B cell (primary cell): ENCODE measurements at places on chromosomes 3 and 15.
A peak's percentile ranks its signal among the peaks of the same experiment; 100 is the strongest.

DNA sequence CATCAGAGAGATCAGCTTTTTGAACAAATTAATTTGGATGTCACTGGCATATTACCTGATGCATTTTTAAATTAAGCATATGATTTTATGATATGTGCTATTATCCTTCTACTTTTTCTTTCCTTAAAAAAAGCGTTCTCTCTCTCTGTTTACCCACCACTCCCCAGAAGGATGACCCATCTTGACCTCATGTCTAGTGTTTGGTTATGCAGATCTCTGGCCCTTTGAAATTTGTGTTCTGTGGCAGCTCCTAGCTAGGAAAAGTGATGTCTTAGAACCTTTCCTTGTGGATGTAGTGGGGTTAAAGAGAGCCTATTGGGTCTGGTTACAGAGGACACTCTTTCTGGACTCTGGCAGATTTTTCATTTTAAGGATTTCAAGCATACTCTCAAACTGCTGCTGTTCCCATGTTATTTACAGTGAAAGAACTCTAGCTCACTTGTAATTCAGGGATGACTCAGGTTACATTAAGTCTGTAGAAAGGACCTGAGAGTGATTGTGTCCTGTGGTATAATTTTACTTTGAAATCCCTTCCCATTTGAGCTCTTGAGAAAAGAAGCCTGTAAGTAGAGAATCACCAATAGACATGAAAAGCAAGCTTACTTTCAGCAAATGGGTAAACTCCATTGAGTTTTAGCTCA lies 23.8 kb downstream of the ARHGEF26 start:
- no peak for DNase-seq

- DNase-seq = no peak
Measured at GRCh38 chr3:9468460-9468859, 71.0 kb downstream of the SETD5 start.

DNA sequence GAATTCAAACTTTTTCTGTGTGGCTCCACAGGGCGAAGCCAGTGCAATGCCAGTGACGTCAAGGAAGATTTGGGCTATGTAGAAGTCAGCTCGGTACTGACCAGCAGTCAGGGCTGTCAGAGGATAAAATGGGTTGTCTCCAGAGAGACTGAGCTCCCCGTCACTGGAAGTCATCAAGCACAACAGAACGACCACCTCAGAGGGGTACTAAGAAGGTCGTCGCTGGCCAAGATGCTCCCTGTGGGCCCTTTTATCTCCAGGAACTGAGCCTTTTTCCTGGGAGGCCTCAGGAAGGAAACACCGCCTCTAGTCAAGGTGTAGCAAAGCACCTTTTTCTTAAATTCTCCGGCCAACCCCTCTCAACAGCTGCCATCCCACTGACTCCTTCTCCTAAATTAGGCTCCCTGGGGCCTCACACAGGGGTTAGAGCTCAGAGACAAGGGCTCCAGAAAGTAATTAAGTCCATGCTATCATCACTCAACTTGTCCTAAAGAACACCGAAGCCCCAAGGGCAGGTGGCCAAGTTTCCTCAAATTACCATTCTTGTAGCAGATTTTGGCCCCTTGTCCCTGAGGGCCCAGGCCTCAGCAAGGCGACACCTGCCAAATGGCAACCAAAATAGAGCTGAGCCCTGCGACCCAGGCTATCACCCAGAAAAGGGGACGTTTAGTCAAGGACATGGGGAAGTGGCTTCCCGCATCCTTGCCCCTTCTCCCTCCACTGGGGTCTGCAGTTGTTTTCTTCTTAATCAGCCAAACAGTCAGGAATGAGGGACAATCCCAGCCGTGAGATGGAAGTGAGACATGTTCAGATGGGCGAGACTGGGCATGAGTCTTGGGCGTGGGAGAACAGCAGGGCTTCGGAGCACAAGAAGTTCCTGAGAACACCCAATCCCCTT lies 48.0 kb downstream of the SSUH2 start:
- DNase-seq = no peak

DNA sequence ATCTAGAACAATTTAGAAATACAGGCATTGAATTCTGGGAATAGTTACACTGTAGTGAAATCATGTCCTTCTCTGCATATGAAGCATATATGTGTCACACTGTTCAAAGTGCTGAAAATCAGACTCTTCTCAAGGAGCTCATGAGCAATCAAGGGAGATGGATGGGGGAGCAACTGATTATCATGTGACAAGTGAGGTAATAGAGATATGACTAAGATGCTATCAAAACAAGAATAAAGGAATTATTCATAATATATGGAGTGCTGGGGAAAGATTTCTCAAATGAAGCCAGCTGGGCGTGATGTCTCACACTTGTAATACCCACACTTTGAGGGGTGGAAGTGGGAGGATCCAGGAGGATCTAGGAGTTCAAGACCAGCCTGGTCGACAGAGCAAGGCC lies 74.9 kb upstream of the CHRNB4 start:
- DNase-seq = no peak

GRCh38 chr3:184596886-184597575 lies 35.4 kb downstream of the EPHB3 start:
- DNase-seq = no peak

- DNase-seq = peak; percentile 82
Measured at GRCh38 chr3:44439499-44440295, 37.8 kb downstream of the ZNF445 start.

GRCh38 chr3:55988905-55989304 lies 479.4 kb downstream of the ERC2 start:
- DNase-seq = no peak

GRCh38 chr15:42012241-42012640 lies 8.6 kb downstream of the PLA2G4E start:
- no peak for DNase-seq

- no peak for DNase-seq
Measured at GRCh38 chr3:38605981-38606380, 43.5 kb downstream of the SCN5A start.

DNA sequence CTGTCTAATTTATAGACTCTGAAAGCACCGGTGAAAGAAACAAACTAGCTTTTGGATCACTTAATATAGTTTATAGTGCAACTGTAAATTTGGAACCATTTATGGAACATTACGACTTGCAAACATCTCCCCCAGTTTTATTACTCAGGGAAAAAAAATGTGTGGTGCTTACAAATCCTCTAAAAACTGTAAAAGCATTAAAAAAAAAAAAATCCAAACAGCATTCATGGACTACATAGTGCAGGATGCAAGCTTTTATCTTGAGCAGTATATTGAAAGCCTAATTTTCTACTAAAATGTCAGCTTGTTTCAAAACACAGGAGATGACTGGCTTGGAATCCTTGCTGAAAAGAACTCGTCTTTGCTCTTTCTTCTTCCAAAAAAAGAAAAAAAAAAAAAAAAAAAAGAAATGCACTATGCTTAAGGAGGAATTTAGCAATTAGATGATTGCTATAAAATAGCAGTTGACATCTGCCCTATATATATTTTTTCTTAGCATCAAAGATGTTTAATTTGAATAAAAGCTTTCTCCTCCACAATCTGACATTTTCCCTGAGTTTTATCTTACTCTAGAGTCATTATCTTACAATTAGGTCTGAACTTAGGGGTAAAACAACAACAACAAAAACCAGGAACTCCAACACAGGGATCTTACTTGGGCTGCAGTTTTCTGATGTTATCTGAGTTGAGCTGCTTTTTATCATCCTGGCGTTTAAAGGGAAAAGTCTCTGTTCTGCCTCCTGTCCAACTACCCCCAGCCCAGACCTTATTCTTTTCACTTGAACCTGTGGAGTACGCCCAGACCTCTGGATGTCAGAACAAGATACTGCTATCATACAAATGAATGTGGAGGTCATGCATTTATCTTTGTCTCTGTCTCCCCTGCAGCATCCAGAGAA lies 62.6 kb upstream of the PDZRN3 start:
- no peak for DNase-seq

DNA sequence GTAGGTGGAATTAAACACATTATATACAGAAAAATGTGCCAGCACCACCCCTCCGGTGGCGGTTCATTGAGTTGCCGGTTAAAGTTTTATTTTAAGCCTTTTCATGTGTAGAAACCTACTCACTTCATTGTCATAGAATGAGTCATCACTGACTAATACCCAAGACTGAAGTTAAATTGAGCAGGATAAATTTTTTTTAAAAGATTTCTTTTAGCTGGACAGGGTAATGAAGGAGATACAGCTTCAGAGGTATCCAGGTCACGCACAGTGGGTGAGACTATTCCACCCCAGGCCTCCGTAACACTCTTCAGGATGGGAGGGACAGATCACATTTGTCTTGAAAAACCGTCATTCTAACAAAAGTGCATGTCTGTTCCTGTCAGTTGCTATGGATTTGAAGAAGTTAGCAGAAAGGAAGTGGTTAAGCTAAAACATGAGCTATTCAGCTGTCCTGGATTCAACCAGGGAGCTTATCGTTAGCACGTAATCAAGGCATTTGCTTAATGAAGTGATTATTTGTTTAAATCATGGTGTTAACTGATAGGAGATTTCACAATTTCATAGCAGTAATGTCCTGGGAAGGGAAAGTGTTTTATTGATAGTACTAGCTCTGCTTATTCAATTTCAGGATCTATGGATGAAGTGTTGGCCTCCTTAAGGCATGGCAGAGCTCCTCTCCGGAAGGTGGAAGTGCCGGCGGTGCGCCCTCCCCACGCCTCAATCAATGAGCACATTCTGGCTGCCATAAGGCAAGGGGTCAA lies 23.4 kb downstream of the WHAMM start:
- no peak for DNase-seq

GRCh38 chr3:86149054-86149453 lies 841.9 kb downstream of the VGLL3 start:
- DNase-seq = no peak

GRCh38 chr3:14391033-14391432 lies 11.4 kb upstream of the SLC6A6 start:
- DNase-seq = no peak

GRCh38 chr3:194315965-194316361 lies 35.2 kb downstream of the CPN2 start:
- no peak for DNase-seq

GRCh38 chr15:95303713-95304112 lies 1026.8 kb upstream of the NR2F2 start:
- DNase-seq = no peak

DNA sequence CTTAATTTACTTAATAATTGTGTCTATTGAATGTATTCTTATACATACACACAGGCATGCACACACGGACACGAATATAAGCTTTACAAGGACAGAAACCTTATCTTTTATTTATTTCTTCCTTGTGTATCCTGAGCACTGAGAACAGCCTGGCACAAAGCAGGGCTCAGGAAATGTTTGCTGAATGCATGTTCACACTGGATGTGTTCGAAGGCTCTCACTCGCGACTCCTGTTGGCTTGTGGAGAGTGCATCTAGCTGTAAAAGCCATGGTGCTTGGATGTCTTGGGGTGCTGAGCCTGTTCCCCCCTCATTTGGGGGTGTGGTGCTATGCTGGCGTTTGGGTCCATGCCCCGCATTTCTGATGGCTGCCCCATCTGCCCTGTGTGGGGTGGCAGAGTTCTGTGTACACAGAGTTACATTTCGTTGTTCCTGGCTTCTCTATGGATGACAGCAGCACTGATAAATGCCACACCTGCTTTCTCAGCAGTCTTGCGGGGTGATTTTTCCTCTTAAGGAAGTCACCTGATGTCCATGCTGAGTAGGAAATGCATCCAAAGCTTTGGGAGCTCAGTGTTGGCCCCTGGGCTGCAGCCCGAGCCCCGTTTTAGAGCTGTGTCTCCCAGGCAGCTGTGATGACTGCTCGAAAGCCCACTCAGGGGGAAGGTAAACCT lies 148.5 kb downstream of the IGF1R start:
- no peak for DNase-seq

- no peak for DNase-seq
Measured at GRCh38 chr15:53539878-53540277, 219.6 kb downstream of the WDR72 start.

DNA sequence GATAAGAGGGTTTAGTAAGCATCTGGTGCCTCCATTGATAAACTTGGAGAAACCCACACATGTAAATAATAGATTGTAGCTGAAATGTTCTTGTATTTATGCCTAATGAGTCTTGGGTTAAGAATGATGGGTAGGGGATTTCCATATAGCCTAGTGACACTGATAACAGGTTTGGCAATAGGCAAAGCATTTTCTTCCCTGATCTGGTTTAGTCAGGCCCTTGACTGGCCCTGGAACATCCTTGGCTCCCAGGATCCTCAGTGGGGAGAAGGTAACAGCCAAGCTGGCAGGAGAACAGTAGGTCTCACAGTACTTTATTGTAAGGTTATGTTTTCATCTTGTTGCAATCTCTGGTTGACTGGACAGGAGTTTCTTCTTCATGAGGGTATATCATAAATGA lies 228.4 kb downstream of the DIPK2A start:
- DNase-seq = no peak

- DNase-seq = no peak
Measured at GRCh38 chr3:115974940-115975339, 351.6 kb downstream of the GAP43 start.

DNA sequence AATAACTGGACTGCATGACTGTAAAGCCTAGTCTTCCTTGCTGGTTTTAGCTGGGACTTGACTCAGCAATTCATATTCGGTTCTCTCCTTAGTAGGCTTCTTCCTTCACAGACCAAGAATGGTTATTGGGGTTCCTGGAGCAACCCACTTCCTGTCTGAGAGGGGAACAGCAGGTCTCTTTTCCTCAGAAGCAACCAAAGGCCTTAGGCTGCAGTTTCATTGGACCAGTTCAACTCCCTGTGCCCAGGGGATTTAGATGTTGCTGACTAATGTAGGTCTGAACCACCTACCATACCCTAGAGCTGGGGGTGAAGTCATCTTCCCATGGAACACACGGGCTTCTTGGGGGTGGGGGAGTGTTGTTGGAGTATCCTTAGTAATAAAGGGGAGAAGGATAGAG lies 84.0 kb upstream of the SKOR1 start:
- no peak for DNase-seq

GRCh38 chr15:33125894-33126537 lies 68.5 kb downstream of the FMN1 start:
- no peak for DNase-seq

DNA sequence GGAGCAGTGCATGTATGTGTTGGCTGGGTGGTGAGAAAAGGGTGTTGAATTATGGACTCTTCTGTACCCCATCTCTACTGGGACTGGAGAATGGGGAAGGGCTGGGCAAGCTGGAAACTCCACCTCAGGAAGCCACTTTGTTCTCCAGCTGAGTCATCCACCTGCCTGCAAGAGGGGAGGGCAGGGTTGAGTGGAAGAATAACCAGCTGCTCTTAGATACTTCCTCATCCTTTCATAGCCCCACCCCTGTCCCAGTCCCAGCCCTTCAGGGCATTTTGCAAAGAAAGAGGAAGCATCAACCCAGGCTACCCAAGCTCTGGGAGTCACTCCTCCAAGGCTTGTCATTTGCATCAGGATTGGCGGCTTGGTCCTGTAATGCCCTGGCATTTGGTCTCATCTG lies 33.1 kb downstream of the RAB11A start:
- DNase-seq = peak; percentile 81

DNA sequence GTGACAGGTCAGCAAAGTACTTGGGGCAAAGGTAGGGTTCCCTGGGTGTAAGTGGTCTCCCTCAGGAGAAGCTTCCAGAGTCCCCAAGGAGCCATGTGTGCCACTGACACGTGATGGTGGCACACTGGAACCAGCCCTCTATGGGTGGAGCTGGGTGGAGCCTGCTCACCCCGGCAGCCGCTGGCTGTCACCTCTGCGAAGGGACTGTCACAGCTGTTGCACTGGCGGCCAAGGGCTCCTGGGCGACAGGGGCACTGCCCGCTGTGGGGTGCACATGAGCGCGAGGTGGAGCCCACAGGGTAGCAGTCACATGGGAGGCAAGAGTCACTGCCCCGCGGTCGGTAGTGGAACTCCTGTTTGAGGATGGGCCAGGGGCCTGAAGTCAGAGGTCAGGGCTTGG lies 12.0 kb downstream of the CELSR3 start:
- DNase-seq = no peak
